ENCODE measurements at places on chromosomes 3 and 15.

DNA sequence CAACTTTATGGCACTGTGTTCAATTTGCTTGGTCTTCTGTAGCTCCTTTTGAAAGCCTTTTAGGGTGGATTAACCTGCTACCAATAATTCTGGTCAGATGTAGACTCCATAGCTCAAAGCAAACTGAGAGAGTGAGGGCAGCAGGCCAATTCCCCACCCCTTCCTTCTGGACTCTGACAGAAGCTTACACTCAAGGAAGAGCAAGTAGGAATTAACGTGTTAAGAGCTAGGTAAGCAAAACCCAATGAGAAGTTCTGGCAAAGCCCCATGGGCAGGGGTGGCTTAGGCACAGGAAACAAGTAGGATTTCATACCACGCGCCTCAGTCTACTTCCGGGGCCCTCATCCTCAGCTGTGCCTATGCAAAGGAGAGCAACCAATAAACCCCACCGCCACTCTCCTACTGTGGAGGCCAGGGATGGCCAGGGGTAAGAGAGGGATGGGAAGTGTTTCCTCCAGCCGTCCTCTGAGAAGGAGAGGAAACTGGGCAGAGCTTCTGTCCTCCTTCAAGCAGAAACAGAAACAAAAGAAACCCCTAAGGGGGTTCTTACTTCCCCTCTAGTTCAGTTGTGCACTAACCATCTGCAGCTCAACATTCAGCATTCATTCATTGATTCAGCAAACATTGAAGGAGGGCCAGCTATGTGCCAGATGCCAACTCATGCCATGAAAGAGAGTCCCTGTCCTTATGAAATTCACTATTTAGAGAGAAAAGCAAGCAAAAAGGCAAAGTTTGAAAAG is 12.6 kb downstream of the CCR5 start:
- DNase-seq = no peak

DNA sequence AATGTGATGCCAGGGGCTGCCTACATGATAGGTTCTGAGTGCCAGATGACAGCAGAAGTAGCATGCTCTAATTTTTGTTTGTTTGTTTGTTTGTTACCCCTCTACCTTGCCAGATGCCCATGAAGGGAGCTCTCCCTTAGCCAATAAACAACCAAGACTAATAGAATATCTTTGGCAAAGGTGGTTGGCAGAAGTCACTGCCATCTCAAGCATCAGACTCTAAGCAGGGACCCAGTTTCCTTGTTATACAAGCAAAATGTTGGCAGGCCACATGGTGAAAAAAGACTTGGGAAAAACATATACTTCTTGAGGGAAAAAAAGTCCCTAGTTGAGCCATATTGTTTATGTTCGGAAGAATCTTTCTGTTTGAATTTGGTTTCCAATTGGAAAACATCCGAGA is 609.0 kb upstream of the CFAP20DC start:
- DNase-seq = no peak

- no peak for DNase-seq
Measured at GRCh38 chr3:182962166-182962565, 18.2 kb downstream of the DCUN1D1 start.

- no peak for DNase-seq
Measured at GRCh38 chr3:52398670-52399081, 46.2 kb downstream of the SEMA3G start.

- DNase-seq = no peak
Measured at GRCh38 chr15:75832114-75832513, 11.1 kb upstream of the UBE2Q2 start.

DNA sequence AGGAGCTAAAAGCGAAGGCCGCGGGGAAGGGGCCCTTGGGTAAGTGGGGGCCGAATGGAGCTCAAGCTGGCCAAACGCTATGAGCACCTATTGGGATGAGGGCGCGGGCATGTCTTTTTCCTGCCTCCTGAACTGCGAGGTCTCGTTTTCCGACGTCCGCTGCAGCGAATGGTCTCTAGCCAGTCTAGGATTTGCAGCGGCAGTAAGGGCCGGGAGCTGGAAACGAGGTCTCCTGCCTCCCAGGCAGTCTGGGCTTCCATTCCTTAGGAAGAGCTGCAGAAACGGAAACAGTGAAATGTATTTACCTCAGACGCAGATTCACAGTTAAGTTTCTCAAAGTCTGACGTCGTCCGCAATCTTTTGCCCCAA is 517 bp downstream of the TMA7 start:
- no peak for DNase-seq

DNA sequence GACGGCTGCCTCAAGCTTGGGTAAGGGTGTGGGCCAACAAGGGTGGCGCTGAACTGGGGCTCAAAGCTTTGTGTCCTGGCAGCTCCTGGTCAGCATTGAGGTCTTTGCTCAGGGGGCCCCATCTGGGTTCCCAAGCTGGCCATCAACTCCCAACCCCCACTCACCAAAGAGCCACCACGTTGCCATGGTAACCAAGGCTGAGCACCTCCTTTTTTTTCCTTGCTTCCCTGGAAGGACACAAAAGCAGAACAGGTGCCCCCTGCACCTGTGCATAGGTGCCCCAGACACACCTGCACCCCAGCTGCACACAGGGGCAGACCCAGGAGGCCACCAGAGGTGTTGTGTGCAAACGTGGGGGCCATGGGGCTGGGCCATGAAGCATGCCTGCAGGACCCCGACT is 16.5 kb downstream of the UROC1 start:
- DNase-seq = no peak

DNA sequence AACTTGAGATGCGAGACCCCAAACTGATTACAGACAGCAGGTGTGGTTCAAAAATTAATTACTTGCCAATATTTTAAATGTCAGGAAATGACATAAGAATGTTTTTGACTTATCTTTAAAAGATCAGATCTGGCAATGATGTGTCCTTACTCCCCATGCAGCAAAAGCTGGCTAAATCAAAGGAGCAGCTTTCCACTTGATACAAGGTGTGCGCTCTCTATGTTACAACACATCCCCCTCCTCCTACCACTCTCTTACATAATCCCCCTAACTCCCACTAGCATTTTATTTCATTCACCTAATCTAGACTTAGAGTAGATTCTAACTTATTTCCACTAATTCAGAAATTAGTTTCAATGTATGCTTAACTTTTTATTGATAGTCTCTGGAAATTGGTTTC is 609.0 kb downstream of the GRM7 start:
- no peak for DNase-seq

- DNase-seq = no peak
Measured at GRCh38 chr15:40316931-40317330, 6.6 kb upstream of the INAFM2 start.

DNA sequence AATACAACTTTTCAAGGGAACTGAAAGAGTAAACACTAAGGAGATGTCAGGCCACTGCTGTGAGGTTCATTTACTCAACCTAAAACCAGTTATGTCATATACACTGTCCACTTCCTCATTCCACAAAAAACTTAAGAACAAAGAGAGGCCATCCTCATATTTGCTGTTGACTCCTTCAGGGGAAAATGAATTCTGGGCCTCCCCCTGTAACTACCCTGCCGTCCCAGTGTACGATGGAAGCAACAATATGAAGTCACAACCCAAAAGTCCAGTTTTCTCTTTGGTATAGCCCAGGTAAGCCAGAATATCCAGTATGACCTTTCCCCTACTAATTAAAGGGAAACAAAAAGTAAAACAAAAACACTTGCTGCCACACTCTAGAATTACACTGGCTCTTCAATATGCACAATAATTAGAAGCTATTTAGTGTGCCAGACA is 16.2 kb downstream of the CEP152 start:
- no peak for DNase-seq

- no peak for DNase-seq
Measured at GRCh38 chr15:31366169-31366734, 39.6 kb downstream of the KLF13 start.

- DNase-seq = no peak
Measured at GRCh38 chr3:120338517-120338916, 10.6 kb downstream of the LRRC58 start.

DNA sequence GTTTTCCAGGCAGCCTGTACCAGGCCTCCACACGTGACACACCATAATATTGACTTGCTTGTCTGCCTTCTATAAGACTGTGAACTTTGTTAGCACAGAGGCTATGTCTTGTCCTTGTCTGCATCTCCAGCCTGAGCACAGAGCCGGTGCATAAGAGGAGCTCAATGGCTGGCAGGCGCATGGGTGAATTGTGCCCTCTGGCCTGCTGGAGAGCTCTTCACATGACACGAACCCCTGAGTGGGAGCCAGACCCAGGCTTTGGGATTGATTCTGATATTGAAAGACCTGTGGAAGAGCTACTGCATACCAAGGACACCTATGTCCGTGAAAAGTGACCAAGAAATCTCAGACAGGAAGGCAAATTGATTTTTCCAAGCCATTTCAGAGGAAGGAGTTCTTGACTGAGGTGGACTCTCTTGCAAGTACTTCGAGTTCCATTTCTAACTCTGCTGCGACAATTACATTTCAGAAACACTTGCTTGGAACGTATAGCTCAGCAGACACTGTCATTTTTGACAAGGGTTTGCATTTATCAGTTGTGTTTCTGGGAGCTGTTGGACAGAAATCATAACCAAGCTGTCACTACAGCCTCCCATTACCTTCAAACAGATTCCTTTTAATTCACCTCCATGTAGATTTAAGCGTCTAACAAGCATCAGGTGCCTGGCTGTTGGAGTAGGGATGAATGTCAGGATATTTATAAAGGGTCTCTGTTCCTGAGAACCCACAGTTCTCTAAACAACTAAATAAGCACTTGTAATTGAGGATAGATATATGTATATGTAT is 281.3 kb downstream of the WDR72 start:
- DNase-seq = no peak

DNA sequence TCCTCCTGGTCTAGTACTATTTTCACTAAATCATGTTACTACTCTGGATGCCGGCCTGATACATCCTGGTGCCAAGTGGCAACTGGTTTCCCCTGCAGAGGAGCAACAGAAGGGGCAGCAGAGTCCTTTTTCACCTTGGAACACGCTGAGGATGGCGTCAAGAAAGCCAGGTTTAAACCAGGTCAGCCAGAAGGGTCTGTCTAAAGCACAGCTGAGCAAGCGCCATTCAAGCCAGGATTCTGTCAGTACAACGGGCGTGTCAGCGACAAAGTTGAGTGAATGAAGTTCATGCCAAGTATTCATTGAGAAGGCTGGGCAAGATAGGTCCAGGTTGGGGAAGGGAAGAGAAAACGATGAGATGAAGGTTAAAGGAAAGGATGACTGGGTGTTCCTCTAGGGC is 88.2 kb downstream of the FBN1 start:
- DNase-seq = no peak

DNA sequence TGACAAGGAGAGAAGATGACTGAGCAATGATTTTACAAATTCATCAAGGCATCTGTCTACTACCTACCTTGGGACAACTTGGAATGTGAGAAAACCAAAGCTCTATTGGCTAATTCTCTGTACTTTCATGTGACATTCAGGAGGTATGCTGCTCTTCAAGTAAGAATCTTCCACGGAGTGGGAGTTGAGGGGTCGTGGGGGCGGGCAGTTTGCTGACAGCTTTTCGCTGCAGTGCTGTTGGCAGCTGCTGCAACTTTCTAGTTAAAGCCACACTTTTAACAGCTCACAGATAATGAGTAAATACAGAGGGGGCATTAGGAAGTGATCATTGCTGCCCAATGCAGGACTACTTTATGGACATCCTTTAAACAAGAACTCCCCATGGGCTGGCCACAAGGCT is 22.3 kb downstream of the CLDN1 start:
- no peak for DNase-seq

GRCh38 chr3:124559846-124560574 is 170.2 kb upstream of the UMPS start:
- peak; percentile 62 for DNase-seq

Measured in AG04450 (cell line).